ENCODE measurements at places on chromosomes 6 and 20. TPM values are rescaled to one million over a fixed set of nuclear protein-coding genes. Genes with fewer than 3 reads are reported as not detected.
A peak's percentile ranks its signal among the peaks of the same experiment; 100 is the strongest.

DNA sequence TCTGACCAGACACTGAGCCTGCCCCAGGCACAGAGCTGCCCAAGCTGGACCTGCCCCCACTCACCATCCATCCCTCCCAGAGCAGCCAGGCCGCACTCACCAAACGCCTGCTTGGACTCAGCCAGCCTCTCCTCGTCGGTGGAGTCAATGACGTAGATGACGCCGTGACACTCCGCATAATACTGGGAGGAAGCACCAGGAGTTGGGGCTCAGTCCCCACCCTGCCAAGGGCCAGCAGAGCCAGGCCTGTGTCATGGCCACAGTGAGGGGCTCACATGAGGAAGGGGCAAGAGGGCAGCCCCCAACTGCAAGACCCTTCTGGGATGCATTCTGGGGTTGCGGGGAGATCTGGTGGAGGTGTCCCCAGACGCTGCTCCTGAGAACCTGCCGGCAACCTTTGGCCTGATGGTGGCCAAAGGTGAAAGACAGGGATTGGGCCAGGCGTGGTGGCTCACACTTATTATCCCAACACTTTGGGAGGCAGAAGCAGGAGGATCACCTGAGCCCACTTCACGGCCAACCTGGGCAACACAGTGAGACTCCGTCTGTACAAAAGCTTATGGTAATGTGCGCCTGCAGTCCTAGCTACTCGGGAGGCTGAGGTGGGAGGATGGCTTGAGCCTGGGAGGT is 5.6 kb downstream of the ARFRP1 start:
- no peak for DNase-seq

Gene LRRN4
- 6.3 TPM for polyA plus RNA-seq

DNA sequence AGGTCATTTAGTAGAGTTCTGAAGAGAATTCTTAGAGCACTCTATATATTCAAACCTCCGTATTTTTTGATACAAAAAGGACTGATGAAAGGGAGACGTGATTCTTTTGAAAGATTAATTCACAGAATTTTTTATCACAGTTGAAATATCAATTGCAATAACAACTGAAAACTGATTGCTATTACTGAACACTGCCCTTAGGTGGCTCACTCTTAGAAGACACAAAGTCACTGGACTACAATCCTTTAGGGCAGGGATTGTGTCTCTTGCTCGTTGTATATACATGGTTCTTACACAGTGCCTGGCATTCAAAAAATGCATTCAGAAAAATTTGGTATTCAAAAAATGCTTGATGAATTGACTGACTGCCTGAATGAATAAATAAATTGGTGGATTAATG is 17.1 kb upstream of the CALHM6 start:
- no peak for DNase-seq

DNA sequence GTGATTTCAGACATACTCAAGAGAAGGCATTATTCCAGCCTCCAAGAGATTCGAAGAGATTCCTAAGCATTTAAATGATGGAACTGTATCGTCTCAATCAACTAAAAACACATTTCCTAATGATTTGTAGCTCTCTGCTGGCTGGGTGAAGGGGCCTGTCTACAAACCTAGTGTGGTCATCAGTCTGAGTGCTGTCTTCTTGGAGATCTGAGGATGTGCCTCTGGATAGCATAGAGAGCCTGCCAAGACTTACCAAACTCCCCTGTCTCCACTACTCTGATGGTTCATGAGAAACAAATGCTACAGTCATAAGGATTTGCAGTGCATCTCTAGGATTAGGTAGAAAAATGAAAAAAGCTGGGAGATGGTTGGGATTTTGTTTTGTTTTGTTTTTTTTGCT is 176.9 kb upstream of the CITED2 start:
- DNase-seq = no peak

DNA sequence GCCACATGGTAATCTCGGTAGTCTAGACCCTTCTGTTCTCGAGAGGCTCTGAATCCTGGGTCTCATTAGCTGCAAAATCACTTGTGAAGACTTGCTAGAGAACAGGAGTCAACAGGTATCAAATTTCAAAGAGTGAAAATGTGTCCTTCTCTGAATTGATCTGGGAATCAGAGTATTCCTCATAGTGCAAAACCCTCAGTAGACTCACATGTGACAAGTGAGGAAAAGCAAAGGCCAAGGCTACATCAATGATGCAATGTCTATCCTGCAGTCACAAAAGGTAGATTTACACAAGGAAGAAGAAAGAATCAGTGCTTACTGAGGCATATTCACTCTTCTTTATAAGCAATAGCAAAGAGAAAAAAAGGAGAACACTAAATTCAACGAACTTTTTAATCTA is 1220.0 kb upstream of the GJE1 start:
- no peak for DNase-seq

DNA sequence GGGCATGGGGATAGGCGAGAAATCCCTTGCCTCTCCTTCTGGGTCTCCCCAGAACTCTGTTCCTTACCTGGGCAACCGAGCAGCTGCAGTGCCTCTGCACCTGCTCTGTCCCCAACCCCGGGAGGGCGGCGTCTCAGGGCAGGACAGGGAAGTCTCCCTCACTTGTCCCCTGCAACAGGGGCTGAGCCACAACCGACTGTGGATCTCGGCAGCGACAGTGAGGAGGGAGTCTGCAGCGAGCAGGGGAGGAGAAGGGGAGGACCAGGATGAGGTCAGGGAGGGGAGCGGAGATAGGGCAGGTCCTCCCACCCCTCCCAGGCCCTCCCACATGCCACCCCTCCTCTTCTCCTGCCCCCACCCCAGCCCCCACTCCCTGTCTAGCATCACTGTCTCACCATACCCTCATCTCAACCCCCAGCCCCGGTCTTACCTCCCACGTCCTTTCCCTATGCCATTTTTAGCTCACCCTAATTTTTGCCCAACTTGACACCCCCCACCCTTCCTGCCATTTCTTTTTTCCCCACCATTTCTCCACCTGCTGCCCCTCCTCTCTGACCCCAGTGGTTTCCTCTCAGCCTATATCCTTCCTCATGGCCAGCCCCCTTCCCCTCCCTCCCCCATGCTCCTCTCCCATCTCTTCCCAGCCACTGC is at the start of gene TNXB:
TNXB (minus strand) TSS at position 225 of the 651 bp plus-strand sequence. CDS start 11,140 bp downstream, outside the sequence.
- no peak for DNase-seq

- peak; percentile 40 for DNase-seq
Measured at GRCh38 chr6:13194852-13195251, 133.5 kb downstream of the TBC1D7 start.

GRCh38 chr6:134405386-134406087 is 87.6 kb upstream of the SGK1 start:
- DNase-seq = no peak

Gene SLC22A2
- polyA plus RNA-seq = 0.04 TPM

- no peak for DNase-seq
Measured at GRCh38 chr20:19659448-19659847, 98.6 kb upstream of the RIN2 start.
